ENCODE measurements at places on chromosomes 12 and 14. TPM values are rescaled to one million over a fixed set of nuclear protein-coding genes. Genes with fewer than 3 reads are reported as not detected.

The DLGAP5 gene
- 54.3 TPM for total RNA-seq

DNA sequence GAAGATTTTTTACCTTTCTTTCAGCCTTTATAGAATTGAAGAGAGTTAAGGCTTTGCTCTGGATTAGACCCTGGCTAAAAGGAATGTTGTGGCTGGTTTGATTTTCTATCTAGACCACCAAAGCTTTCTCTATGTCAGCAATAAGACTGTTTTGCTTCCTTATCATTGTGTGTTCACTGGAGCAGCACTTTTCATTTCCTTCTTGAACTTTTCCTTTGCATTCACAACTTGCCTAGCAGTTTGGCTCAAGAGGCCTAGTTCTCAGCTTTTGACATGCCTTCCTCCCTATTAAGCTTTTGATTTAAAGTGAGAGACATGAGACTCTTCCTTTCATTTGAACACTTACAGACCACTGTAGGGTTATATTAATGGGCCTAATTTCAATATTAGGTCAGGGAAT is 64.1 kb upstream of the USP15 start:
- no peak for DNase-seq

DNA sequence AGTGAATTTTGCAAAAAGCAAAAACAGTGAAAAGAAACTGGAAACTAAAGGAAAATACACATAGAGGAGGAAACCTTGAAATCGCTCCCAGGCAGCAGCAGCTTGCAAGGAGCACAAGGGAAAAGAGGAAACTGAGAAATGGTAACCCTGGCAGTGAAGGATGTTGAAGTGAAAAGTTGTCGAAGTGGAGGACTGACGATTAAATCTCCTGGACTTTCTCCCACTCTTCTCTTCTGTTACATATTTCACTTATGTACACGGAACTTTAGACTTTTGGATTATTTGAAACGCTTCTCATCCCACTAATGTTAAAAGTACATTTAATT is 388.8 kb upstream of the USP15 start:
- DNase-seq, result no peak

DNA sequence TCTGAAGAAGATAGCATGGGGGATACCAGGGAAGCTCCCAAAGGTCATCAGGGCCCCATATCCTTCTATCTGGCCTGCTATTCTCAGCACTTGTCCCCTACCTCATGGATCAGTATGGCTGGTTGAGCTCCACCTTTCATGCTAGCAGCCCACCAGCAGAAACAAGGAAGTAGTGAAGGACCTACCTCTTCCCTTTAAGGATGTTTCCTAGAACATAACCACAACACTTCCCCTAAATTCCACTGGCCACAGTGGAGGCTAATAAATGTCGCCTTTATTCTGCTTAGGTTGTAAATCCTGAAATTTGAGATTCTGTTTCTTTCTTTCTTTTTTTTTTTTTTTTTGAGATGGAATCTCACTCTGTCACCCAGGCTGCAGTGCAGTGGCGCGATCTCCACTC is 128.6 kb upstream of the PARP11 start:
- no peak for DNase-seq

DNA sequence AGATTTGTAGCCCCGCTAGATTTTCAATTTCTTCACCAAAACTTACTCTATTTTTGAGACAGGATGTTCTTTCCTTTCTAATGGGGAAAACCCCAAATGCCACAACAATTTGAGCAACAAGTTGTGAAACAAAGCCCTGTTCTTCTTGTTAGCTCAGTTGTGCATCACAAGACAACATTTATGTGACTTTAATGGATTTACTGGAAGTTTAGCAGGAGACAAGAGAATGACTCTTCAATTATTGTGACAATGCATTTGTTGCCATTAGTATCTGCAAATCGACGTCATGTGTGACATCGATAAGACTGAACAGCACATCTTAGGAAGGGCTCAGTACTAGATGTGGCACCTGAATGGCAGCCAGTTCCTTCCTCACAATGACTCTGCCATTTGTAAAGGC is 1028.9 kb upstream of the TMEM132C start:
- no peak for DNase-seq

GRCh38 chr12:64611341-64612284 is 1.3 kb downstream of the RASSF3 start:
- no peak for DNase-seq

The NUBPL gene
- total RNA-seq, result 11.9 TPM

The CLEC4C gene
- not detected for total RNA-seq

DNA sequence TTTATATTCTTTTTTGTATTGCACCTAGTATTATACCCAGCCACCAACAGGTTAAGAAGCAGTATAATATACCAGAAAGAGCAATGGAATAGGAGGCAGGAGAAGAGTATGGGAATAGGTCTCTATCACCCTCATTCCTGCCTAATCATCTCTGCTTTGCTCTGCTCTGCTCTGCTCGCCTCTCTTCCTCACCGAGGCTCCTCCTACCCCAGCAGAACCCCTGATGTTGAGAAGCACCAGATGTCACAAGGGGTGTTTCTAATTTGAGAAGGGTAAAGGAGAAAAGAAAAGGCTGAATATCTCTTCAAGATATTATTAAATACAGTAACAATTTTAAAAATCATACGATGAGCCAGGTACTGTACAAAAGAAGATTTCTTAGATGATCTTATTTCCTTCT is 89.0 kb downstream of the STON2 start:
- no peak for DNase-seq

- peak; percentile 86 for DNase-seq
Observed at GRCh38 chr12:72346363-72346944, 74.3 kb downstream of the TRHDE start.

- DNase-seq, result no peak
Observed at GRCh38 chr12:4141348-4142270, 132.0 kb upstream of the CCND2 start.

Data from Calu3 (cell line).